Neuronal stem cell (in vitro differentiated cells): ENCODE measurements at places on chromosomes 13 and 19.

DNA sequence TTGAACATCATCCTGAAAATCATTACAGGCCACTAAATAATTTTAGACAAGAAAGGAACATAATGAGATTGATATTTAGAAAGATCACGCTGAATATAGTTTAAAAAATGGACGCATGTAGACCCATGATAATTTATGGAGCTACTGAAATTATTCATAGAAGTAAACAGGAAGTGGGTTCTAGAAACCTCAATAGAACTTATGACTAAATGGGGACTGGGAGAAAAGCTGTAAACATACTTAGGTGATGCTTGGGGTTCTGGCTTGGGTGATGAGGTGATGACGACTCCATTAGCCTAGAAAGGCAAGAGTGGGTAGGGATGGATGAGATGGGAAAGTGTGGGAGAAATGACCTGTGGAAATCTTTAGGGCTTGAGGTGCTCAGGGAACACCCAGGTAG is 484.0 kb downstream of the MYO16 start:
- no peak for DNase-seq

GRCh38 chr13:82627183-82627582 is 1255.1 kb downstream of the SLITRK1 start:
- no peak for DNase-seq

DNA sequence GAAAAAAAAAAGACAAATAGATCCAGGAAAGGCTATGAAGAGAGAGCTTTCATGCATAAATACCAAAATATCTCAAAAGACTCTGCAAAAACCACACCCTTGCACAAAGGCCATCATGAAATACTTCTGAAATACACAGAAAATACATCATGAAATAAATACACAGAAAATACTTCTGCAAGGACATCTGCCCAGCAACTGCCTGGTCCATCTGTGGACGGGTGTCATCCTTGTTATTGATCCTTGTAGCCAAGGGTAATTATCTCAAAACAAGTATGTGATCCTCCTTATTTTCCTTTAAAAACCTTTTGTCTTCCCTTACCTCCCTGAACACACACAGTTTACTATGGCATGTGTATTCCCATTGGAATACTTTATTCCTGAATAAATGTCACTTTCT is 6.9 kb downstream of the USPL1 start:
- DNase-seq, result no peak

DNA sequence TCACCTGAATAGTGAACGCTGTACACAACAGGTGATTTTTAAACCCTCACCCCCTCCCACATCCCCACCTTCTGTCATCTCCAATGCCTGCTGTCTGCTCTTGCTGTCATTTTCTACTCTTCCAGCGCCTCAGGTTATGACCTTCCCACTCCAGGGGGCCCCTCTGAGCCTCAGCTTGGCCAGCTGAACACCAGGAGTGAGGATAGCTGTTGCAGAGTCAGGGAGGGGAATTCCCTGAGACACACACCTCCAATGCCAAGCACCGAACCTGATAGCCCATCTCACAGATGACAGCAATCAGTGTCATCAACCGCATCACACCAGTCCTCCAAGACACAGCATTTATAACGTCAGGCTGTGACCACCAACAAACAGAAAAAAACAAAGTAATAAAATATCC is 193.5 kb downstream of the ZNF536 start:
- no peak for DNase-seq

- no peak for DNase-seq
These were observed 25.2 kb upstream of the FNDC3A start for GRCh38 chr13:48950501-48950875.

GRCh38 chr13:99361197-99361596 is 54.0 kb upstream of the GPR183 start:
- no peak for DNase-seq

DNA sequence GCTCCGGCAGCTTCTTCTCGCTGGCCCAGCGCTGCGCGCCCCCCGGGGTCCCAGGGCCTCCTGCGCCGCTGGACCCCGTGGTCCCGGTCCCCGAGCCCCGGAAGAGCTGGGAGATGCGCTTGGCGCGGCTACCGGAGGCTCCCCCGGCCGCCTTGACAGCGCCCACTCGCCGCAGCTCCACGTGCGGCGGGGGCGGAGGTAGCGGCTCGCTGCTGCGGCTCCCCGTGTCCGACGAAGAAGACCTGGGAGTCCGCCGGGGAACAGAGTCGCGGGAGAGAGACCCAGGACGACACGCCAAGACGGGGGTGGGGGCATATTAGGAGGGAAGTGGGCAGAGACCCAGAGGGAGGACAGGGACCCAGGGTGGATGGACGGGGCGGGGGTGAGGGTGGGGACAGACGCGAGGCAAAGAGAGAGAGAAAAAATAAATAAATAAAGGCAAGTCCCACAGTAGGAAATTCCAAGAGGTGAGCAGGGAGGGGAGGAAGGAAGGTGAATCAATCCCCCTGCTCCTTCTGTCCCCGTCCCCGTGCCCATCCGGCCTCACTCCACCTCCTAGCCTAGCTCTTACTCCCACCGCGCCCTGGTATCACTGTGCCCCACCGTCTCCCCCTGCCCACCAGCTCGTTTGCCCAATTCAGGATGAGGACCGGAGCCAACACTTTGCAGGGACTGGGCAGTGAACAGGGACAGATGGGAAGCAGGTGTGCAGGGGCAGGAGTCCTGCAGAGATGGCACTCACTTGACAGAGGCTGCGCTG is 826 bp downstream of the RASIP1 start:
- DNase-seq, result no peak

DNA sequence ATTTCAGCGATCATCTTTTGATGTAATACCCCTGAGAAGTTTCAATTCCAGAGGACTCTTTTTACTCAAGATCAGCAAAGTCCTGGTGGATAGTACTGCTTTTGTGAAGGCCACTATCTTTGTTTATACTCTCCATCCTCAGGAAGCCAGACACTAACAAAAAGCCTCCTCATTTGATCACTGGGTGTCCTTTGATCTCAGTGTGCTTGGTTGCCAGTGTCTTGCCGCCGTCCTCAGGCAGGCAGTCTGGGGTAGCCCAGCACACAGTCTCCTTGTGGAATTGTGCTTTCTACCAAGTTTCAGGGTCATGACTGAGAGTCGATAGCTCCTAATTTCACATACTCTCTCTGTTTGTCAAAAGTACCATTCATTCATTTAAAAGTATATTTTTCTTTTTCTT is 762.2 kb downstream of the EFNB2 start:
- DNase-seq, result no peak

DNA sequence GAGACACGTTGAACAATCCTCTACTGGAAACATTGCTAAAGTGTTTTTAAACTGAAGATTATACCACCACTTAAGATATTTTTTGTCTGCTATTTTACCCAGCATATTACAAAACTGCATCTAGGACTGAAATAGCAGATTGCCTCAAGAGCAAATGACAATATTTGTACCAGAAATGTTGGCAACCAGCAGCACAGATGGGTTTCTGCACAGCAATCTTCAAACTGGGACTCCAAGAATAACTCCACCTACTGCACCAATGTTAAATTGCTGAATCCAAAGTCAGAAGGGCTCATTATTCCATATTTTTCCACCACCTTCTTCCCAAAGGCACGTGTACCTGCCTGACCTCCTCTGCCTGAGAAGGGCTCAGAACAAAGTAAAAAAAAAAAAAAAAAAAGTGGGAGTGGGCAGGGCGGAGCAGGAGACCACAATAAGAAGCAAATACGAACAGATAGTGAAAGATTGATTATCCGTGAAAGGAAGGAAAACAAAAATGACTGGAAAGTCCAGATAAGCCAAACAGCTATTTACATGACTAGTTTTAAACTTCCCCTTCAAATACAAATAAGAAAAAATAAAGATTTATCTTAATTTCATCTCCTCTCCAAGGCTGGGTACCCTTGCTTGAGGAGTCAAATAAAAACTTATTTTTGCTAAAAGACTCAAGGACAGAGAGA is 79.4 kb downstream of the FOXO1 start:
- no peak for DNase-seq

DNA sequence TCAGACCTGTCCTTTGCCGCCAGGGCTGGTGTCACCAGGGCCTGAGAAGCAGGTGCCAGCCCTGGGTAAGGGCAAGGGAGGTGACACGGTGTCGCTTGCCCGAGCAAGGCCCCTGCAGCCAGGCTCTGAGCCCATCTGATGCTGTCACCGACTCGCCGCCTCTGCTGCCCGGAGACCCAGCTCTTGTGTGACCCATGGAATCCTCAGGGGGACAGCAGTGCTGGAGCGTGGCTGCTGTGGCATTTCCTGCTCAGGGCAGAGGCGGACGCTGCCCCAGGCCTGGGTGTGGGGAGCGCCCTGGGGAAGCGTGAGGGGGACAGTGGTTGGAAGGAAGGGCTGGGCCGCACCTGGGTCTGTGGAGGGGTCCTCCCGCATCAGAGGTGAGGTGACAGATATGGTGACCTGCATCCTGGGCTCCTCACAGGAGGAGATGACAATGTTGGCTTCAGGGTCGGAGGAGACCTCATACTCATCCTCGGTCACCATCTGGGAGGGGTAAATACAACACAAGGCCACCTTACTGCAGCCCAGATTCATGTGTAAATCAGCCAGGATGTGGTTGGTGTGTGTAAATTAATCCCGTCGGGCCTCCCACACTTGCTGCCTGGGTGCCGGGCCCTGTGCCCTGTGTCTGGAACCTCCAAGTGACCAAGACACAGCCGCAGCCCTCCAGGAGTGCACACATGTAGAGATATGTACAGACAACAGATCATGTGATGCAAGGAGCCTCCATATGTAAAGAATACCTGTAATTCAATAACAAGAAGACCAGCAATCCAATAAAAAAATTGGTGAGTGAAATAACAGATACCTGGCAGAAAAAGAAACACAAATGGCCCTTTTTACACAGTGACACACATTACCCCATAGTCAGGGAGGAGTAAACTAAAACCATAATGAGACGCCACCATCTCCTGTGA is 27.6 kb upstream of the MATK start:
- no peak for DNase-seq

DNA sequence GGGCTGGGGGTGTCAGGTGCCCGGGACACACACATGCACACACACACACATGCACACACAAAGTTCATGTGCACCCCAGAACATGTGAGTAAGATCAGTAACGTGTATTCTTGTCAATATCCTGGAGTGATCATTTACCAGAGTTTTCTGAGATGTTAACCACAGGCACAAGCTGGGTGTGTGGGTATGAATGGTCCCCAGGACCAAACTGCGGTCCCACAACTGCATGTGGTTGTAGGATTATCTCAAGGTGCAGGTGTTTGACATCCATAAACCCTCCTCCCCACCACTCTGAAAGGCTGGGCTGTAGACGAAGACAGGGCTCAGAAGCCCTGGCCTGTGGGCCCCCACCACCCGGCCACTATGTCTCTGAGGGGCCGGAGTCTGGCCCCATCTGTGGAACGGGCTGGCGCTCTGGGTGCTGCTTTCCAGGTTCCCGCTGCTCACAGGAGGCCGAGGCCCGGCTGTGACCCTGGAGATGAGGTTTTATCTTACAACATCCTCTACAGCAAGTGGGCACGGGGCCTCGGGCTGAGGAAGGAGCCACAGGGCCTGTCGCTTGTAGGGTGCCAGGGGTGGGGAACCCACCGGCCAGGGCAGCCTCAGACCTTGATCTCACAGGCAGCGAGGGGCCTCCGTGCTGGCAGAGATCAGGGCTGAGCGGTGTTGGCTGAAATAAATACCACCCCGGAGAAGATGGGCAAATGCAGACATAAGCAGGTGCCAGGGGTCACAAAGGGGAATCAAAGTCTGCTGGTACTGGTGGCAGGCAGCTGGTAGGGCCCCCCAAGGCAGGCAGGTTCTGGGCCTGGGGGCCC is 4.3 kb downstream of the F2RL3 start:
- no peak for DNase-seq

DNA sequence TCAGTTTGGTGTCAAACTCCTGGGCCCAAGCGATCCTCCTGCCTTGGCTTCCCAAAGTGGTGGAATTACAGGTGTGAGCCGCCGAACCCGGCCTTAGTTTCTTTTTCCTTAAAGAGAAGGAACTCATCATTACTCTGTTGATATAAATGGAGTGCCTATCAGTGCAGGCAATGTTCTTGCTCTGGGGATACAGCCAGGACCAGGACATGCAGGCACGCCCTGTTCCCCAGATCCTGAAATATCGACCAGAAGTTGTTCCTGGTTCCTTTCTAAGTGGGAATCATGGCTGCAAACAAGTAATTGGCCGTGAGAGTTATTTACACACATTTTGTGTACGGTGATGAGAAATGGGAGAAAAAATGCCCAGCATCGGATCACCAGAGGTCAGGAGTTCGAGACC is 8.4 kb downstream of the DNM2 start:
- no peak for DNase-seq

DNA sequence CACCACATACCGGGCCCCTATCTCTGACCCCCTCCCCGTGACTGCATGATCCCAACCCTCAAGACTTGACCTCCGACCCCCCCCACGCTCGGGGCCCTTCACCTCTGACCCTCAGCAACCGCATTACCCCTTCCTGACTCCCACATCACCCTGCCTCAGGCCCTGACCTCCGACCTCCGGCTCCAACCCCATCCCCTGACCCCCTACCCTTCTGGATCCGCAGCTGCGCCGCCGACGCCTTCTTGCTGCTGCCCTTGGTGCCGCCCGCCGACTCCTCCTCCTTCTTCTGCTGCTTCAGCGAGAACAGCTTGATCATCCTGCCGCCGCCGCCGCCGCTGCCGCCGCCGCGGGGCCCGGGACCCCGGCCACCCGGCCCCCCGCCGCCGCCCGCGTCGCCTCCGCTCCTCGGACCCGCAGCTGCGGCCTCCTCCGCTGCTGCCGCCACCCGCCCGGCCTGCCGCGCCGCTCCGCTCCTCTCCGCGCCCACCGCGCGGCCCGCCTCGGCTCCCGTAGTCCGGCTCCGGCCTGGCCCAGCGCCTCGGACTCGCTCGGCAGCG is at the start of gene UBE2M:
Gene UBE2M, minus strand, starts transcription at position 546 of the 557 bp plus-strand sequence. Its CDS starts 230 bp downstream, at position 316.
- DNase-seq, result no peak

DNA sequence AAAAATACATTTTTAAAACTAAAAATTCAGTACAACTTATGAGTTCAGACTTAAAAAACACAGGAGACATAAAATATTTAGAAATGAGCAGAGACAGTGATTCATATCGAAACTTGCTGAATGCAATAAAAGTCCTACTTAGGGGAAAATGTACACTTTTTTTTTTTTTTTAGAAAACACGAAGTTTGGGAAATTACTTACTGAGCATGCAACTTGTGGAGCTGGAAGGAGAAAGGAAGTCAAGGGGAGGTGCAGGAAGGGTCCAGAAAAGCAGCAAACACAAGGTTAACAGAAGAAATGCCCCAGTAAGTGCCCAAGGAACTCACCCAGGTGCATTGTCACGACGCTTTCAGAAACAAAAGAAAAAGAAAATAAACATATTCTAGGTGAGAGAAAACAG is 18.6 kb upstream of the LAIR1 start:
- DNase-seq, result no peak

DNA sequence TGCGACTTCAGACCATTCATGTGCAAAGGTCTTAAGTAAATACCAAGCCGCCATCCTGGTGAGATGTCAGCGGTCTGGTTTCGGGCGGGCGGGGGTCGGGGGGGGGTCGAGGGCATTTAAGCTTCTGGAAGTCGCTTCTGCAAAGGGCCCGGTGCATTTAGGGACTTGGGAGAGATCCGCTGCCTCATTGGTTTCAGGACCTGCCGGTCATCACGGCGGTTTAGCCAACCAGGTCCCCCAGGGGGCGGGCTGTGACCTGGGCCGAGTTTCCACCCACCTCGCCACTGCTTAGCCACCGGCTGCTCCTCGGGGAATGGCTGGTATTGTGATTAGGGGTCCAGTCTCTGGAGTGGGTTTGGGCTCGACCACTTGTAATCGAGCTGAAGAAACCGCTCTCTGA is 7.8 kb downstream of the ANKLE1 start:
- peak; percentile 69 for DNase-seq

- DNase-seq, result peak; percentile 24
These were observed 17.9 kb upstream of the RNF17 start for GRCh38 chr13:24745861-24746617.

GRCh38 chr19:7554565-7554964 is 19.0 kb downstream of the PNPLA6 start:
- DNase-seq, result no peak

- DNase-seq, result no peak
These were observed at the start of gene CEACAM6 for GRCh38 chr19:41755328-41755913. CEACAM6 (plus strand) TSS chr19:41755530; CDS start chr19:41755639, 109 bp downstream.
